NCI-H1092 (cell line): ENCODE measurements at places on chromosomes 4 and X.

- DNase-seq = no peak
Observed at GRCh38 chr4:14967982-14968381, 34.3 kb upstream of the CPEB2 start.

GRCh38 chr4:143473334-143474126 is 40.0 kb upstream of the SMARCA5 start:
- no peak for DNase-seq

- DNase-seq = no peak
Observed at GRCh38 chrX:2974961-2975360, 31.4 kb upstream of the ARSH start.

- DNase-seq = peak; percentile 17
Observed at GRCh38 chr4:88949605-88950004, 107.4 kb downstream of the FAM13A start.

- DNase-seq = peak; percentile 27
Observed at GRCh38 chrX:120604361-120604782, 471 bp downstream of the MCTS1 start.

- no peak for DNase-seq
Observed at GRCh38 chr4:55030589-55030988, 94.8 kb downstream of the KDR start.

GRCh38 chr4:15989424-15989823 is 26.4 kb upstream of the FGFBP2 start:
- DNase-seq = no peak

- peak; percentile 62 for DNase-seq
Observed at GRCh38 chr4:182938205-182938645, 21.0 kb upstream of the DCTD start.

DNA sequence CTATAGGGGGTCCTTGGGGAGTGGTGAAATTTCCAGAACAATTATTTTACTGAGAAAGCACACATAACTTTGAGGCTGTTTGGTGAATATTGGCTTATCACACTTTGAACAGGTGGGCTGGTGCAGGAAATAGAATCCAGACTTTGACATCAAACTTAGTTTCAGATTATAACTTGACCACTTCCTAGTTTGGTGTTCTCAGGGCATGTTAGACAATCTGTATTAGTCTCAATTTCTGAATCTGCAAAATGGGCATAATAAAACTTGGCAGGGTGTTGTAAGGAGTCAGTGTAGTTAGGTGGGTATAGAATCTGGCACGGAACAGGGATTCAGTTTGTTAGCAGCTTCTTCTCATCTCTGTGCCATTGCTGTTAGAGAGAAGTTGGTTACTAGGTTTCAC is 43.3 kb upstream of the MBNL3 start:
- DNase-seq = no peak

DNA sequence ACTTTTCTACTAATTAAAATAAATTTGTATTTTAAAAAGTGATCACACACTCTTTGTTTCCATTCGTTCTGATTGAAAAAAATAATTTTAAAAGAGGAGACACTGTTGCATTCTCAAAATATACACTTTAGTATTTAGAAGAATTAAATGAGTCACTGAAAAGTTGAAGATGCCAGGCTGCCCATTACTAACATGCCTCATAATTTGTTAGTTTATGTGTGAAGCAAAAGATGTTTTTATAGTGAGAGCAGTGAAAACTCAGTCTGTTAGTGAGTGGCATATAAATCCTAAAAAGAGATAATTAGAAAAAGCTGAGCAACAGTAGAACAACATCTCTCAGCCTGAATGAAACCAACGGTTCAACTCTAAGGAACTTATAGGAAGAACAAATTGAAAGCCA is 143.4 kb downstream of the CDS1 start:
- DNase-seq = no peak

- DNase-seq = no peak
Observed at GRCh38 chr4:16250661-16251365, 24.5 kb upstream of the TAPT1 start.

DNA sequence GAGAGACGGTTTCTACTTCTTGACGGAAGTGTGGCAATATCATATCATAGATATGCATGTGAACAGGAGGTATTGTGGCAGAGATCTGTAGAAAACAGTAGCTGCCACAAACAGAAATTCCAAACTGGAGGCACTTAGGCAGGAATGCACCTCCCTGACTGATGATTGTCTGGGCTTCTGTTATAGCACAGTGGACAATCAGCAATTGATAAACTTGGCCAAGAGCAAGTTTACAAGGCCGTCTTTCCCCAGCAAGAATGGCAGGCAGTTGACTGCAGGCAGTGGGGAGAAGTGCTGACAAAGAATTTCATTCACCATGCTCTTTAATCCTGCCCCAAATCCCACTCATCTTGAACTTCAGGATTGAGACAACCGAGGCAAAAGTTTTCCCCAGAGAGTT is 114.4 kb upstream of the STOX2 start:
- no peak for DNase-seq

GRCh38 chr4:1293991-1294390 is 4.3 kb downstream of the MAEA start:
- no peak for DNase-seq

DNA sequence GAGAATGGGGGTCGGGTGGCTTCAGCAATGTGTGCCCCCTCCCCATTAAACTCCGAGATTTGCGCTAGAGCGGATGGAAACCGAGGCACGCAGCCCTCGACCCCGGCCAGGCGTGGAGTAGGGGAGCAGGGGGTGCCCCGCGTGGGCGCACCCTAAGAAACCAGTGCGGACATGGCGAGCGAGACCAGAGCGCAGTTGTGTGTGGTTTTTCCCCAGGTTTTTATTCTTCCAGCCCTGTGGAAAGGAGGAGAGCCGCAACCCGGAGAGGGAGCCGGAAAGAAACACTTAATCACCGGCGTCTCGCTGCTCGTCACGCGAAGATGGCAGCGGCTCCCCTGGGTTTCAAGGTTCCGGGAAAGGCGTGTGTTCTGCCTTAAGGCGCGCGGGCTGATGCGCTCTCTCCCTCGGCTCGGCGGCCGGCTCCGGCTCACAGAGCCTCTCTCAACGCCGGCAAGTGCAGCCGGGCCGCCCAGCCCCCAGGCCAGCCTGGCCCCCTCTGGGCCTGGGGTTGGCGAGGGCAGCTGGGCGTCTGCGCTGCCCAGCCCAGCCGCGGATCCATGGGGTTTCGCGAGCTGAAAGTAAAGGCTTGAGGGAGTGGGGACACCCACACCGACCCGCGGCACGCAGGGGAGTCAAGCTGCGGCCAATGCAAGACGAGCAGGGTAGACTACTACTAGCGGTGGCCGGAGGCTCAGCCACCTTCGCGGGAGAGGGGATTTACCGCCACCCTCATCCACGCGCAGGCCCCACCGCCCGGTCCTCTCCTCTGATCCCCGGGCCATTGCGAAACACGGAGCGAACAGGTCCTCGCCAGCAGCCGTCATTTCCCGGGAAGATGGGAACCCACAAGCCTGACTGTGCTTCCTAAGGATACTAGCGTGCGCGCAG is 74.0 kb upstream of the BCOR start:
- no peak for DNase-seq

GRCh38 chr4:105184316-105184980 is 37.8 kb downstream of the TET2 start:
- no peak for DNase-seq

GRCh38 chr4:3750334-3750733 is 15.9 kb upstream of the ADRA2C start:
- no peak for DNase-seq

- no peak for DNase-seq
Observed at GRCh38 chr4:145155268-145155870, 25.0 kb downstream of the OTUD4 start.

DNA sequence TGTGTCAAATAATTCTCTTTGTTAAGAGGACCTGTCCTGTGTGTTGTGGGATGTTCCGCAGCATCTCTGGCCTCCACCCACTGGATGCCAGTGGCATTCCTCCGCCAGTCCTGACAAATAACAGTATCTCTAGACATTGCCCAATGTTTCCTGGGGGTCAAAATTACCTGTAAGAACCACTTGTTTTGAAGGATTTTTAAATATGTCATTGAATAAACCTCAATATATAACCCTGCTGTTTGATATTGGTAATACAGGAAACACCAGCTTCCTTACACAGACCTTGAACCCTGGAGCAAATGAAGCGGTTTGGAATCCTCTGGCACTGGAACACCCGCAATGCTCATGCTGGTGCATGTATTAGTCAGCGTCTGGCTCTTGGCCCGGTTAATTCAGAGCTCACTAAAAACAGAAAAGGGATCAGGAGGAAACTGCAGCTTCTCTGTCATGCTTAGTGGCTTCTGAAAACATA is 101.3 kb downstream of the TBL1X start:
- DNase-seq = no peak

GRCh38 chr4:181618896-181619295 is 624.3 kb upstream of the TENM3 start:
- DNase-seq = no peak

- DNase-seq = peak; percentile 11
Observed at GRCh38 chr4:159048166-159048886, 54.6 kb upstream of the RAPGEF2 start.

GRCh38 chr4:172649143-172649542 is 519.5 kb upstream of the GALNT7 start:
- DNase-seq = no peak

DNA sequence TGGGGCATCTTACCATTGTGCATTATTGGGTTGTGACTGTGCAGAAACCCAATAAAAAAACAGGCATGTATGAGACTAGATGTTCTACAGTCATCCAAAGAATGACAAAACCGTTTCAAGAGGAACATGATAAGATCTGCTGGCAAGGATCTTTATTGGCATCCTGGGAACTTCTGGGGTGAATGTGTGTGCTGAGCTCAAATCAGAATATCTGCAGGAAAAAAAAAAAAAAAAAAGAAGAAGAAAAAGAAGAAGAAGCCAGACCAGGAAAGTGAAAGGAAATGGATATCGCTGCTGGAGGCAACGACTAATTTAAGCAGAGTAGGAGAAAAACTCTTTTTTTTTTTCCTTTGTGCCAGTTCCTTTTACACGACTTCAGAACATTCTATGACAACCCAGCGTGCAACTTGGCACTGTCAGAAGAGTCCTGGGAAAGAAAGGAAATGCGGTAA is 484.2 kb upstream of the BOD1L1 start:
- no peak for DNase-seq

GRCh38 chr4:53307210-53307609 is 58.7 kb downstream of the SCFD2 start:
- DNase-seq = no peak

GRCh38 chrX:100864657-100865391 is 9.3 kb downstream of the NOX1 start:
- DNase-seq = no peak

- DNase-seq = no peak
Observed at GRCh38 chrX:120751683-120752082, 121.8 kb upstream of the C1GALT1C1 start.

GRCh38 chrX:19839770-19840254 is 47.6 kb downstream of the SH3KBP1 start:
- DNase-seq = no peak

DNA sequence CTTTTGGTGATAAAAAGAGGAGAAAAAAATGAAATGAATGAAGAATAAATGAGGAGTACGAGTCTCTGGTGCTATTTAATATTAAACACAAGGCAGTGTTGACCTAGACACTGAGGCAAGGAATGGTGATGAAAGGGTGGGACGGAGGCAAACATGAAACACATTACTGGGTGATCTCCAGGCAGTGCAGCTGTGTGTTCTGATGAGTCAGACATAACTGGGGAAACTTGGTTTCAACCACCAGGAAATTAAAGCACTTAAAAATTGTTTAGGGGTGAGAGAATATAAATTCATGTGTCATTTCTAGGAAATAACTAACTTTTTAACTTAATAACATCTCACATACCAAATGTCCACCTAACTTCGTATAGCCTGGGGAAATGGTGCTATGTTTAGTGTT is 19.7 kb upstream of the CXCL6 start:
- no peak for DNase-seq

GRCh38 chrX:54865208-54865607 is 55.4 kb upstream of the TRO start:
- no peak for DNase-seq

DNA sequence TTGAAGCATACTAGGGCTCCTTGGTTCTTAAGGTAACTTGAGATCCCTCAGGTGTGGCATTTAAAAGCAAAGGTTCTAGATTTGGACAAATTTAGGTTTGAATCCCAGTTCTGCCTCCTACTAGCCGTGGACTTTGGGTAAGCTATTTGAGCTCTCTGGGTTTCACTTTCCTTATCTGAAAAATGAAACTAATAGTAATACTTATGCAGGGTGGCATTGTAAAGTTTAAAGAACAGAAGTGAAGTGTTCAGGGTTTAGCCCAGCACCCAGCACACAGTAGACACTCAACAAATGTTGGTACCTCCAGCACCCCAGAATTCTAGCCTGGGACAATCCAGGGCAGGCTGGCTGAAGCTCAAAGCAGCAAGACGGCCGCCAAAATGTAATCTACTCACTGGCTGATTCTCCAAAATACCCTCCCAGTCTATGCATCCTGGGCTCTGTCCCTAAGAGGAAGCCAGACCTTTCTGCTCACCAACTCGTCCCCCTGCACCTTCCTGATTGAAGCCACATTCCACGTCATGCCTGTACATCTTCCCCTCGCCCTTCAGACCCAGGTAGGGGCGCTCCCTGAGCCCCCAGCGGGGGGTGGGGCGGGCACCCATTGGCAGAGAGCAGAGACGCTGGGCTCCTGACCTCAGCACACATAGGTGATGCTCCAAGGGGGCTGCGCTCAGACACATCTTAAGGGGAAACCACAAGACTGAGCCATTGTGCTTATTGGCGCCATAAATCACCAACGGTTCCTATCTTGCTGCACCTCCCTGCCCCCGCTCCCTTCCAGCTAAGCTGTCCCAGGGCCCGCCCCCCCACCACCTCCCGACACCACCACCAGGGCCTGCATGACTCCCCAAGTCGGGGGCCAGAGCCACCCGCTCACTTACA is 160.6 kb downstream of the BCOR start:
- DNase-seq = no peak

- no peak for DNase-seq
Observed at GRCh38 chr4:1013225-1014073, 2.0 kb downstream of the FGFRL1 start.

GRCh38 chr4:127857641-127858040 is 23.1 kb upstream of the PLK4 start:
- no peak for DNase-seq

GRCh38 chr4:188127214-188127874 is 11.9 kb upstream of the TRIML1 start:
- DNase-seq = no peak

- no peak for DNase-seq
Observed at GRCh38 chr4:54152846-54153600, 53.1 kb downstream of the GSX2 start.
